ENCODE measurements at places on chromosomes 1 and 21.

DNA sequence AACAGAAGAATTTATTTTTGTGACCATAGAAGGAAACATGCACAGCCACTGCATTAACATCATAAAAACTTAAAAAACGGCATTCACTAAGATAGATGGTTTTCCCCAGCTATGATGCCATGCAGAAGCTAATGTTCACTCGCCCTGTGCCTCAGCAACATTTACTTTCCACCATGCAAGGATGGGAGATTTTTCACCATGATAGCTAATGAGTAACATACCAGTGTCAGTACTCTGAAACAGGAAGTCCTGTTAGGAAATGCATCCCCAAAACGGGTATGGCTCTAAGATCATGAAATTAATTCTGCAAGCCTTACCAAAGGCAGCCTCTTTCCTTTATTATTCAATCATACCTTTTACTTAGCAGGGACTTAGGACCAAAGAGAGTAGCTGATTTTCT lies 17.5 kb upstream of the VAMP3 start:
- DNase-seq, result no peak

GRCh38 chr1:111804776-111805175 lies 49.1 kb downstream of the DDX20 start:
- no peak for DNase-seq

DNA sequence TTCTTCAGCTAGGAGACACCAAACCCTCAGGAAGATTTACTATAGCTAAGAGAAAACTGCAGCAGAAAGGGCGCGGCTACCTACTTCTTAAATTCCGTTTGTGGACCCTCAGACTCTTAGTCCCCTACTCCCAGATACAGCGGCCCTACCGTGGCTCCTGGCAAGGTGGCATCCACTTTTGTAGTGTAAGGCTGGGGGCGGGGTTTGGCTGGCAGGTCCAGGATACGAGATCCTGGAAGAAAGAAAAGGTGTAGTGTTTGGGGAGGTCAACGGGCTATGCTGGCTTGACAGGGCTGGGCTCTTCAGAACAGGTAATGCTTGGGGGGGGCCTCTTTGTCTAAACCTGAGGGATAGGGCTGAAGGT lies 280 bp downstream of the CREB3L4 start:
- no peak for DNase-seq

GRCh38 chr1:210089855-210090254 lies 142.7 kb upstream of the SERTAD4 start:
- DNase-seq, result no peak

DNA sequence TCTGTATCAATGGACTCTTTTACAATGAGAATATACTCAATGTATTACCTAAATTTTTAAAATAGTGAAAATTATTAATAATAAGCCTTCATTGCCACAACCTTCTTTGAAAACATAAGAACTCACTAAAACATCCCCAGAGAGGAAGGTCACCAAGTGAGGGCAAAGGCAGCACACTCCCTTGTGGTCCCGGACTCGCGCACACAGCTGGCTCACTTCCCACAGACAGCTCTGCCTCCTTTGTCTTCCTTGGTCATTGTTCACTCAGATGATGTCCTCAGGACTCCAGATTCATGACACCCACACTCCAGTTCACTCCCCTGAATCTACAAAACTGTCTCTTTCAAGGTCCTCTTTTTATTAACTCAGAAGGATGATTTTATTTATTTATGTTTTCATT lies 19.2 kb upstream of the UBR4 start:
- no peak for DNase-seq

GRCh38 chr21:27298465-27298864 lies 331.6 kb upstream of the ADAMTS5 start:
- no peak for DNase-seq

- no peak for DNase-seq
Observed at GRCh38 chr1:54575605-54576290, 27.7 kb downstream of the ACOT11 start.

GRCh38 chr1:223500560-223501425 lies 107.6 kb downstream of the CCDC185 start:
- no peak for DNase-seq

- no peak for DNase-seq
Observed at GRCh38 chr1:201153474-201154388, 543 bp downstream of the TMEM9 start.

GRCh38 chr1:2203671-2204414 lies 9.3 kb upstream of the FAAP20 start:
- no peak for DNase-seq

GRCh38 chr1:225941187-225941941 lies at the start of gene LEFTY2:
Gene LEFTY2 (minus strand): TSS chr1:225941220. CDS start chr1:225941140, 80 bp downstream.
- no peak for DNase-seq

- DNase-seq, result no peak
Observed at GRCh38 chr1:10186331-10187025, 23.9 kb upstream of the KIF1B start.

DNA sequence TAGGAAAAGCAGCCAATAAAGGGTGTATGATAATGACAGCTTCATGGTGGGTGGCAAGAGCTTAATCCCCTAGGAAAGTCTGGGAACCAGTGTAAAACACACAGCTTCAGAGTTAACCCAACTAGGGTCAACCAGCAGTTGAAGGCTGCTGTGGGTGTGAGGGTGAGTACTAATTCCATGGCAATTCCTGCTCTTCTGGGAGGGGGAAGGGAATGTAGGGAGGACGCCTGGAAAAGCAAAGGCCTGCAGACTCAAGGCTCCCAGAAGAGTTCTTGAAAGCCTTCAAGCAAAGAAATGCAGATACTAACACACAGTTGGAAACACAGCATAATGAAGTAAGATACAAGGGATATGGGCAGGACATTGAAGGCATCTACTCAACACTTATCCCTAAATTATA lies 28.1 kb downstream of the TTLL7 start:
- DNase-seq, result no peak

DNA sequence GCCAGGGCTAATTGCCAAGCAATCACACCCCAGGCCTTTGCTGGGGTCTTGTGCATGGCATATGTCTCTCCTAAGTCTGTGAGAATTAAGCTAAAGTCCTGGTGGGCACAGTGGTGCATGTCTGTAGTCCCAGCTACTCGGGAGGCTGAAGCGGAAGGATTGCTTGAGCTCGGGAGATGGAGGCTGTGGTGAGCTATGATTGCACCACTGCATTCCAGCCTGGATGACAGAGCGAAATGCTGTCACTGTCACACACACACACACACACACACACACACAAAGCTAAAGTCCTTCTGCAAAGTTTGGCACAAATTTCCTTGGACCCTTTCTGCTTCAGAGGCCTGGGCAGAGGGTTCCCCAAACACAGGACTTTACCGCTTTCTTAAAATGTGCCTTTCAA lies 31.3 kb upstream of the DNAJC11 start:
- DNase-seq, result no peak
